ENCODE measurements at places on chromosomes 3 and 15.
A peak's percentile ranks its signal among the peaks of the same experiment; 100 is the strongest.

GRCh38 chr3:130849091-130849552, 44.8 kb upstream of the ATP2C1 start:
- DNase-seq, result peak; percentile 53

- no peak for DNase-seq
Observed at GRCh38 chr15:68312701-68313204, 35.2 kb downstream of the FEM1B start.

DNA sequence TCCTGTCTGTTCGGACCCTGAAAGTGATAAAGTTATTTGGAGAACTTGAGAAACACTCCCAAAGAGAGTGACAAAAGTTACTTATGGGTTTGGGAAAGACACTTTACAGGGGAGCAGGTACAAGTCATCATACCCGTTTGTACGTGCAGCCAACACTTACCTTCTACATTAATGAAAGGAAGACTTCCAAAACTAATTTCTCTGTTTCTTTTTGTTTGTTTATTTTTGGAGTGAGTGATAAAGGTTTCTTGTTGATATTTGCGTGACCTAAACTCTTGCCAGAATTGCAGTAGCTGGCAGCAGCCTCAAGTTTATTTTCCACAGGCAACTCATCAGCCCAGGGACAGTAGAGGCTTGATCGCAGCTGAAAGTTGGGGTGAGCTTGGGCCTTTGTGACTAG, 8.4 kb downstream of the ABHD2 start:
- no peak for DNase-seq

GRCh38 chr3:173553635-173554280, 156.2 kb downstream of the NLGN1 start:
- no peak for DNase-seq

DNA sequence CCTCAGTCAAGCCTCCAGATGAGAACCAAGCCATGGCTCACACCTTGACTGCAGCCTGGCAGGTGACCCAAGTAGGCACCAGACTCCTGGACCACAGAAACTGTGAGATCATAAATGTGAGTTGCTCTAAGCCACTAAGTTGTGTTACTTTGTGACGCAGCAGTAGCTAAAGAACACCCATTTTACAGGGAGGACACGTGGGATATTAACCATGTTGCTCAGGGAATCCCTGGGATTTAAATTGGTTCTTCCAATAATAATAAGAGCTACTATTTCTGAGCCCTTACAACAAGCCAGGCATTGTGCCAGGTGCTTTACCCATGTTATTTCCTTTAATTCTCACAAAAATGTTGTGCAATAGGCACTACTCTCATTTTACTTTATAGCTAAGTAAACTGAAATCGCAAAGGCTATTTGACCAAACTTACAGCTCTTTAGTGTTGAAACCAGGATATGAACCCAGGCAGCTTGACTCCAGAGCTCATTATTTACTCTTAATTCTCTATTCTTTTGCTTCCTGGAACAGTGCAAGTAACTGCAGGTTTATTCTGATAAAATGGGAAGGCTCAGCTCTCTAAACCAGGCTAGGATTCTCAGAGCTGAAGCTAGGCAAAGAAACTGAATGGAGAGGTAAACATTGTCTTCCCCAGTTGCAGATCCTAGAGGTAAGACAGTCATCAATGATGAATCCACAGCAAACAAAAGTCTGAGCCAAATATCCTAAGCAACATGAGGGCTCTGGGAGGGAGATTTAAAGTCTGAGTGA, 294.4 kb downstream of the KBTBD8 start:
- DNase-seq, result no peak

DNA sequence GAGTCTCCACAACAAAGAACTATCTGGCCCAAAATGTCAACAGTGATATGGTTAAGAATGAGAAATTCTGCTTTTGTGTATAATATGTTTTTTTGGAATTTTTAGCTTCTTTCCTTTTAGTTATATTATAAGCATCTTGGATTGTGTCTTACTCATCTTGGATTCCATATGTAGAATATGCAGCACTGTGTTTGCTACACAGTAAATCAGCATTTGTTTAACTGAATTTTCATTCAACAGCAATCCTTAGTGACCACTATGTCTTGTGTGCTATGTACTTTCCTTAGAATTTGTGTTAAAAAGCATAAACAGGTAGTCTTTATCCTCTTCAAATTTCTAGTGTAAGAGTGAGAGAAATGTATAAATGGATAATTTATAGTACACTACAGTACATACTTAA, 18.2 kb upstream of the TMEM207 start:
- DNase-seq, result no peak

DNA sequence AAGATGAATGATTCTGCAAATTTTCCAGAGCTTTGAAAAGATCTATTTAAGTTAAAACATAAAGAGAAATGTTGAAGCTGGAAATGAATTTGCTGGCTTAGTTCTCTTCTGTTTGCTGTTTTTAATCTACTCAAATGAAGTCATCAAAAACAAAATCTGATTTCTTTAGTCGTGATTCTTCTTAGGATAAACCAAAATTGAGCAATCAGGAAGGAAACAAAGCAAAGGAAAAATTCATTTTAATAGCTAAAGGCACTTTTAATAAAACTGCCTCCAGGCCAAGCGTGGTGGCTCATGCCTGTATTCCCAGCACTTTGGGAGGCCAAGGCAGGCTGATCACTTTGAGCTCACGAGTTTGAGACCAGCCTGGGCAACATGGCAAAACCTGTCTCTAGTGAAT, 91.2 kb downstream of the DUT start:
- DNase-seq, result no peak

GRCh38 chr15:101024706-101025500, 105.7 kb downstream of the LRRK1 start:
- no peak for DNase-seq

GRCh38 chr3:72044231-72044855, 259.4 kb upstream of the PROK2 start:
- DNase-seq, result no peak

- DNase-seq, result no peak
Observed at GRCh38 chr3:57911593-57911992, 96.6 kb upstream of the FLNB start.

DNA sequence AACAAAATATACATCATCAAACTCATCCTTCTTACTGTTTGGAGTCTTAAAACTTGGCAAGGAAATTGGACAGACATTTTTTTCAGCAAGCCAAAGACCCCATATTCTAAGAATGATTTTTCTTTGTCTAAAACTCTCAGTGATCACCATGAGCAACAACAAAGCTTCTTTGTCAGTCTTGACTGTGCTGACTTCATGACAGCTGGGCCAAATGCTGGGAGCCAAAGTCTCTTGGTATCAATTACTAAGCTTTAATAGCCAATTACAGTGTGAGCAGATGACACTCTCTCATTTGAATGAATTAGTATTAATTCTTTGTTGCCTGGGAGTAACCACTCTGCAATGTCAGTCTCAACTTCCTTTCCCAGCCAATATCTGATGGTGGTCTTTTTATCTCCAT, 48.1 kb upstream of the GK5 start:
- no peak for DNase-seq

All from NCI-H1436 treated with DMSO at 0.1 percent for 48 hours (cell line).